ENCODE measurements at places on chromosomes 2 and 18.

GRCh38 chr2:101124643-101125366 lies 26.4 kb downstream of the TBC1D8 start:
- DNase-seq: peak; percentile 97

DNA sequence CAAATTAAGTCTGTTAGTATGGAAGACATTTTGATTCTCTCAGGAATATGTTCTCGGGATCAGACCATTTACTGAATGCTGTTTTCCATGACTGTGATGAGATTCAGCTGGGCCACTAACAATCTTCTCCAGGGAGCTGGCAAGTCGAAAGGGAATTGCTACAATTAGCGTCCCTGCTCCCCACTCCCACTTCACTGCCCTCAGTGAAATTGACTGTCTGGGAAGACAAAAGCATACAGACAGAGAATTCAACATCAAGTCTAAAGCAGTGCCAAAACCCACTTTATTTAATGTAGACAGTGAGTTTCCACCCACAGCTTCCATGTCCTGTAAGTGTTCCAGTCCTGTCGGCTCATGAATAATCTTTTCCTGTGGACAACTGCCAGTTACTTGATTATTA lies 34.0 kb upstream of the COL3A1 start:
- DNase-seq: no peak

GRCh38 chr2:198817536-198817935 lies 640.2 kb downstream of the SATB2 start:
- DNase-seq: no peak

GRCh38 chr2:23926290-23926749 lies 603 bp downstream of the ATAD2B start:
- peak; percentile 35 for DNase-seq

DNA sequence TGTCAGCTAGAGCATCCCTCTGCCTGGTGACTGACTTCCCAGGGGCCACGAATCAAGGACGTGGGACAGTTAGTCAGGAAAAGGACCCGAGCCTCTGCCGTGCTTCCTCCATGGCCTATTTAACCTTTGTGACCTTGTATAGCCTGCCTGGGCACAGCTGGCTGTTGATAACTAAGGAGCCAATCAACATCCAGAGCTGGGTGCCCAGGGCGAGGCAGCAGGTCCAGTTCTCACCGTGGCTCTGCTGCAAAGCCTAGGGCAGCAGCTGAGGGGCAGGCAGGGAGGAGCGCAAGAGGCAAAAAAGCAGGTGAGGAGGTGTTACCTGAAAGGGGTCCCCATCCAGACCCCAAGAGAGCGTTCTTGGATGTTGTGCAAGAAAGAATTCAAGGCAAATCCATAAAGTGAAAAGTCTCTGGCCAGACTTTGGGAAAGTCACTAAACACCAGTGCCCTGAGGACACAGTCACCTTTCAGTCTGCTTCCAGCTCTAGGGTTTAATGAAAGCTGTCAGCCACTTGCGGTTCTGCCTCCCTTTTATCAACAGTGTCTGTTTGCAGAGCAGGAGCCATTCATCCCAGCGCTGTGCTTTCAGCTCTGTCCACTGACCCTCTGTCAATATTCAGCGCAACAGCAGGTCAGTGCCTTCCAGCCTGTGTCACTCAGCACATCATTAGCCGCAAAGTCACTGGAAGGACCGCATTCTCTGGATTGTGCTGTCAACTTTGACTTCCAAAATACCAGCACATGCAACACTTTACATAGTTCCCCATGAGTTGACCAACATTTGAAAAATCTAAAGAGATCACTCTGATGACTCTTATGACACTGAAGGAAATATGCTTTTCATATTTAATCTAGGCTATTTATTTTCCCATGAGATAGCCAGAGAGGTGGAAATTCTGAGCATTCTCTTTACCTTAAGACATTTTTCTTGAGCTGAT lies 38.6 kb upstream of the ASAP2 start:
- no peak for DNase-seq

DNA sequence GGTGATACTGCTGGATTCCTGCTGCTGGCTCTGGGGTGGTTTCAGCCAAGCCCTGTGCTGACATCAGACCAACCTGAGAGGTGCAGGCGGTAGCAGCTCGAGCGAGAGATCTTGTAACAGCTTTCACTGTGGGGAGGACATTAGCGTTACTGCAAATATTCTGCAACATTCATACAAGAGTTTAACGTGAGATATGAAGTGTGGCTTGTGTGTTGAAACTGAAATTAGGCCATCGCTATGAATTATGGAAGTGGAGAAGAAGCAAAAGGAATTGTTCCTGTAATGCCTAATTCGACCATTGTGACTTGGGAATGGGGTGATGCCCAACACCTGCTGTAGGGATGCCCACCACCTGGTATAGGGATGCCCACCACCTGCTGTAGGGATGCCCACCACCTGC lies 6.5 kb upstream of the MLPH start:
- no peak for DNase-seq

DNA sequence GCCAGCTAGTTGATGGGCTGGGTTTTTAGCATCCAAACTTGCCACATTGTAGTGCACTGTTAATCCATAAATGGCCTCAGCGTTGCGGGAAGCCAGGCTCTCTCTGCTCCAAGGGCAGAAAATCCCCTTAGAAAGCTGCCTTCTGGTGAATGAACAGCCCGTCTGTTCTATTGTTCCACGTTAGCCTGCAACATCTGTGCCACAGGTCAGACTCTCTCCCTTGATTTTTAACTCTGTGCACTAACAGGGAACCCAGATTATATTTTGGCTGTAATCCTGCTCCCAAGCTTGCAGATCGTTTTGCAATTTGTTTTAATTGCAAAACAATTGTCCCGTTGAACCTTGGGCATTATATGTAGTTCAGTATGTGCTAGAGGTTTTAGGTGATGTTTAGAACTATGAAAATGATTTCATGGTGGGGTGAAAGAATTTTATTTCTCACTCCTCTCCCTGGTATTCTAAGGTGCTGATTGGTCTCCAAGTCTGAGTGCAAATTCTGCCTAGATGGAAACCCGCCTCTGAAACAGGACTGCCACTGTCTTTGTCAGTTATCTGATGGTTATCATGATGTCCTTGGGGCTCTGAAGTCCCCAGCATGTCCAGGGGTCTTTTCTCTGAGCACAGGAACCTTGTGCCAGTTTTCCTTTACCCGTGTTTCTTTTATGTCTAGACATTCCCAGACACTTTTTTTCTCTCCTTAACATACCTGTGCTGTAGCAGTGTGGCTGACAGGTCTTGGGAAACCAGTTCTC lies 106.6 kb downstream of the MAP4K4 start:
- no peak for DNase-seq

- DNase-seq: no peak
Measured at GRCh38 chr2:36409935-36410334, 54.4 kb downstream of the CRIM1 start.

GRCh38 chr2:169495310-169495928 lies 14.1 kb upstream of the KLHL41 start:
- DNase-seq: no peak

GRCh38 chr2:14358774-14359173 lies 273.7 kb upstream of the LRATD1 start:
- DNase-seq: no peak

DNA sequence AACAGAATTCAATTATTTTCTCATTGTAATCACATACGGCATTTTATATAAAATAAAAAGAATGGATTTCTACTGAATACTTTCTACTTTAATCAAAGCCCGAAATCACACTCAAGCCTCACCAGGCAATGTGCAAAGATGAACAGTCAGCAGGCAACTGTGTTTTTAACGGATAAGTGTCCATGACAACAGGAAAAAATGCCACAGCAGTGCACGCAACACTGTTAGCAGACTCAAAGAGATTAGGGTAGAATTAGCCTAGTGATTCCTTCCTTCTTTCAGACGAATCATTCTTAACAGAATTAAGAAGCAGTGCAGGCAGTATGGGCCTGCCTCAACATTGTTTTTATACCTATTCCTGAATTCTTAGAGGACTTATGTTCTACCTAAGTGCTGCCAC lies 135.6 kb downstream of the CDH2 start:
- DNase-seq: no peak

- no peak for DNase-seq
Measured at GRCh38 chr2:1863386-1863785, 119.1 kb upstream of the PXDN start.

- DNase-seq: no peak
Measured at GRCh38 chr2:100235098-100235497, 87.2 kb downstream of the LONRF2 start.

DNA sequence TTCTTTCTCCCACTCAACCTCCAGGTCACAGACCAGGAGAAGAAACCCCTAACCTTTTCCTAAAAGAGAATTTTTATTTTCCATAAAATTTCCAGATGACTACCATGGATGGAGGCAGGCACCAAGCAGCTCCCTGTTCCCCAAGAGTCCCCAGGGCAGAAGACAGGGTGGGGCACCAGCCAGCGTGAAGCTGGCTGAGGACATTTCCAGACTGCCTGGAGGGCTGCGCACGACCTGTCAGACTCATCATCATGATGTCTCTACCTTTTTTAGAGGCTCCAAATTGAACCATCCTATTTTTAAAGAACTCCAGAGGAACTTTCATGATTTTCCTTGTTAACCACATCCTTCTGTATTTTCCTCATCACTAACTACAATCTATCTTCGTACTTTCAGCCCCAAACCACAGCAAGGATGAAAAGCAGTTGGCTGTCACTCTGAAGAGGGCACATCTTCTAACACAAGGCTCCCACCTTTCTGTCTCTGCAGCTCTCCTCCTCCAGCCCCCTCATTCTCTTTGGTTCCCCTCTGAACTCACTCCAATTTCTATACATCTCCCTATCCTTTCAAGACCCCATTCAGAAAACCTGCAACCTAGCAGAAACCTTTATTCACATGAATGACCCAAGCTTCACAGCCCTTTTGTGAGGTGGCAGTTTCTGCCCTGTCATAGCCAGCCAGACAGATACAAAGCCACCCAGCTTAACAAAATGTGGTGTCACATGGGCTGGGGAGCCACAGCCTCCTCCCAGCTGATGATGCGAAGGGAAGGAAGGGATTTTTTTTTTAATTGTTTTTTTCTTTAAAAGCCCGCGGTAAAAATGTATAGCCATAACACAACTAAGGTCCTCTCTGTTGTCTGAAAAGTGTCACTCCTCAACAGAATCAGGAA lies 11.1 kb downstream of the AMMECR1L start:
- no peak for DNase-seq

GRCh38 chr2:117614823-117615534 lies 199.5 kb upstream of the DDX18 start:
- DNase-seq: no peak

DNA sequence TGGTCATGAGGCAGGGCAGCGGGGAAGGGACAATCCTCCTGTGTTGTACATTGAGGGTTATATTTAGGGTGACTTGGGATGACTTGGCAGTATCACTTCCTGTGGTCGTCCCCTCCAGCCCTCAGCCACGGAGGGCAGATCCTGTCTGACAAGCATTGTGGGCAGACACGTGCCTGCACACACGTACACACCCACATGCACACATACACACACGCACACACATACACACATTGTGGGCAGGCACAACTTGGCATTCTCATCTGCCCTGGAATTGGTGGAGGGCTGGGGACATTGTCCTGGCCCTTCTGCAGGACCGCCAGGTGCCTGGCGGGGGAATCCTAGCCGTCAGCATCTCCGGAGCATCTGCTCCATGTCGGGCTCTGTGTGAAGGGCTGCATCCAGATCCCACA lies 47.6 kb downstream of the ODC1 start:
- no peak for DNase-seq

DNA sequence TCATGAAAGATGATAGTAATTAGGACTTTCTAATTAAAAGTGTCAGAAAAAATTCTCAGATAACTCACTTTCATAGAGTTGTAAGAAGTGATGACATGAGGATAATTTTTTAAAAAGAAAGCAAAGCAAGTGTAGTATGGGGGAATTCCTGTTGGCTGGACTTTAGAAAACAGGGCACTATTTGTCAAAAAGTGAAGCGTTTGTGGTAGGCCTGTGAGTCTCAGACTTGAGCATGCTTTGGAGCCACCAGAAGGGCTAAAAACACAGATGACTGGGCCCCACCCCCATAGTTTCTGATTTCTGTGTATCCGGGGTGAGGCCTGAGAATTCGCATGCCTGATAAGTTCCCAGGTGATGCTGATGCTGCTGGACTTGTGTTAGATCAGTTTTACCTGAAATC lies 222.6 kb upstream of the LRRTM1 start:
- no peak for DNase-seq

GRCh38 chr2:120576509-120577474 lies 158.9 kb upstream of the GLI2 start:
- no peak for DNase-seq

- no peak for DNase-seq
Measured at GRCh38 chr2:44143701-44144100, 25.0 kb upstream of the PPM1B start.

DNA sequence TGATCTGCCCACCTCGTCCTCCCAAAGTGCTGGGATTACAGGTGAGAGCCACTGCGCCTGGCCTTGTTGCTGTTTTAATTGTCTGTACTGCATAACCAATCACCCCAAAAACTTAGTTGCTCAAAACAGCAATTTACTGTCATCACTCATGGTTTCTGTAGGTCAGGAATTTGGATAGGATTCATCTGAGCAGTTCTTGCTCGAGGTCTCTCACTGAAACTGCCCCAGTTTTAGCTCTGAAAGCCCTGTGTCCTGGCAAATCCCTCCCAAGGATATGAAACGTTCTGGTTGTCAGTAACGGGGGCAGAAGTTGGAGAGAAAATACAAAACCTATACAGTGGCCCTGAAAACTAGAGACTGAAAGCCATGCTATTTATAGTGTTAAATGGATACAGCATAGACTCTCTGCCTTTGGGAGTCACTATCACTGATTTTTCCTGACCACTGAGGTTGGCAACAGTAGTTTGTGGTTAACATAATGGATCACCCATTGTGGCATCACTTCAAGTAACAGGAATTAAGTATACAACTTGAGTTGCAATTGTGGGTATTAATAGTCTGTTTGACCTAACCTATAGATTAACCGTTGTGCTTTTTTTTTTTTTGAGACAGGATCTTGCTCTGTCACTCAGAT lies 27.2 kb upstream of the ERICH2 start:
- no peak for DNase-seq

- DNase-seq: no peak
Measured at GRCh38 chr2:216626168-216626874, 6.9 kb upstream of the IGFBP2 start.

DNA sequence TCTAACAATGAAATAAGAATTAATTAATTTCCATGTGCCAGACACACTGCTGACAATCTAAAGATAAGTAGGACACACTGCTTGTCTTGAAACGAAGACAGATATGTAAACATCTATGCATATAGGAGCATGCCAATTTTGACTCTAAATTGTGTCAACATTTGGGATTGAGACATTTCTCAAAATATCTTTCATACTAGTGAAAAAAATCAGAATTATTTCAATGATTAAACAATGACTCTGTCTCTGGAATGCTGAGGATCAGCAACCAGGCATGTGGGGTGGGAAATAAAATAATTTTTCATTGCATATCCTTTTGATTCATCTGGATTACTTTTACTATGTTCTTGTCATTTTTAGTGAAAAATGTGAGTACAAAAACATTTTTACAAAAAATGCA lies 262.6 kb upstream of the SYT4 start:
- DNase-seq: no peak

DNA sequence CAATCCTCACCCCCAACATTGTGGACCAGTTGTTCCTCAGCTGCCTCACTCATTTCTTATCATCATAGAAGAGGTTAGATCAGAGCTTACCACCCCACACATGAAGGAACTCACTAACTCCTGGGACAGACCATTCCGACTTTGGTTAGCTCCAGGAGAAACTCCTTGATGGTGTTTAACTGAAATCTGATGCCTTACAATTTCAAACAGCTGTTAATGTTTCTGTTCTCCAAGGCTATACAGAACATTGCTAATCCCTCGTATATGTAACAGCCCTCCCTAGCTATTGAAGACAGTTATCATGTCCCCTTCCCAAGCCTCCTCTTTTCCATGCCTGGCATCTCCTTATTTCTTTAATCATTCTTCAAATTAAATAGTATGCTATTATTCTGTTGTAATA lies 14.8 kb downstream of the ERBB4 start:
- no peak for DNase-seq

Data from RWPE1 (cell line).